ENCODE measurements at places on chromosomes 11 and 22. TPM values are rescaled to one million over a fixed set of nuclear protein-coding genes. Genes with fewer than 3 reads are reported as not detected.

The JAML gene
- total RNA-seq = not detected

The ZNF214 gene
- total RNA-seq = 0.37 TPM

The PLEKHB1 gene
- total RNA-seq = not detected

The LYVE1 gene
- total RNA-seq = not detected

The CCDC87 gene
- total RNA-seq = 0.23 TPM

The RGL4 gene
- total RNA-seq = not detected

The OR4D9 gene
- total RNA-seq = not detected

The ZNF215 gene
- 4.0 TPM for total RNA-seq
